ENCODE measurements at places on chromosomes 4 and X. TPM values are rescaled to one million over a fixed set of nuclear protein-coding genes. Genes with fewer than 3 reads are reported as not detected.
A peak's percentile ranks its signal among the peaks of the same experiment; 100 is the strongest.

DNA sequence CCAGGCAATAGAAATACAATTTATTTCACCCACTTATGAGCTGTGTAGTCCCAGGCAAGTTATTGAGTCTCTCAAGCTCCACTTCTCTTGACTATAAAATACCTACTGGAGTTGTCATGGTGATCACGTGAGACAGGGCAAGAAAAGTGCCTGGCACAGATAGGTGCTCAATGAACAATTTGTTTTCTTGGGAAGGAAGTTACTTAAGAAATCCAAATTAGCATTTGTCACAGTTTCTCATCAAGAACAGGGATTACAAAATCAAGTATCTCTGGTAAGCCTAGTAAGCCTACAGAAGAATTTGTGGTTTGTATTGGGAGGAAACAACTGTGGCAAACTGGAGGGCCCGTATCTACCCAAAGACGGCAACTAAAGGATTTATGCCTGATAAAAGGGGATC lies 37.5 kb upstream of the RASGEF1B start:
- H3K27ac ChIP-seq = no peak overlapping the region
- no peak for DNase-seq
- no peaks in the 10 kb centered on the region for H3K27me3 ChIP-seq
- no peaks in the 10 kb centered on the region for H3K4me1 ChIP-seq
- no peaks in the 10 kb centered on the region for H3K36me3 ChIP-seq

DNA sequence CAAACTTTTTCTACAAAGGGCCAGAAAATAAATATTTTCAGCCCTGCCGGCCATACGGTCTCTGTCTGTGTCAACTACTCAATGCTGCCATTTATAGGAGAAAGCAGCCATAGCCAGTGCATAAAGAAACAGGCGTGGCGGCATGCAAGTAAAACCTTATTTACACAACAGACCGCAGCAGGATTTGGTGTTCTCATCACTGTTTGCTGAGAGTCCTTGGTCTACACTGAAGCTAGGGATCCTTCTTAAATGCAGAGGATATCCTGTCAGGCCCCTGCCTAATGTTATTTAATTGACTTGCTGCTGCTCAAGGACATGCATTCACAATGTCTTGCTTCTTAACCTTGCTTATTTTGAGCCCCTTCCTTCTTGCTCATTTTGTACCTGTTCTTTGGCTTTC lies 54.7 kb downstream of the CPE start:
- H3K4me1 ChIP-seq = peaks cover 3% of the 10 kb centered on the region
- no peak overlapping the region for H3K4me3 ChIP-seq
- H3K36me3 ChIP-seq = no peaks in the 10 kb centered on the region
- DNase-seq = peak; percentile 79

GRCh38 chr4:74370912-74371311 lies 6.0 kb downstream of the EREG start:
- no peaks in the 10 kb centered on the region for H3K4me1 ChIP-seq
- H3K36me3 ChIP-seq = no peaks in the 10 kb centered on the region
- H3K27me3 ChIP-seq = no peaks in the 10 kb centered on the region
- no peak overlapping the region for H3K27ac ChIP-seq
- DNase-seq = no peak
- no peak overlapping the region for H3K4me3 ChIP-seq

Gene FGG
- total RNA-seq = not detected

Gene SULT1E1
- total RNA-seq = 0.41 TPM

Measured in prostate gland (tissue), 2 donors.